ENCODE measurements at places on chromosomes 16 and 17.
A peak's percentile ranks its signal among the peaks of the same experiment; 100 is the strongest.

DNA sequence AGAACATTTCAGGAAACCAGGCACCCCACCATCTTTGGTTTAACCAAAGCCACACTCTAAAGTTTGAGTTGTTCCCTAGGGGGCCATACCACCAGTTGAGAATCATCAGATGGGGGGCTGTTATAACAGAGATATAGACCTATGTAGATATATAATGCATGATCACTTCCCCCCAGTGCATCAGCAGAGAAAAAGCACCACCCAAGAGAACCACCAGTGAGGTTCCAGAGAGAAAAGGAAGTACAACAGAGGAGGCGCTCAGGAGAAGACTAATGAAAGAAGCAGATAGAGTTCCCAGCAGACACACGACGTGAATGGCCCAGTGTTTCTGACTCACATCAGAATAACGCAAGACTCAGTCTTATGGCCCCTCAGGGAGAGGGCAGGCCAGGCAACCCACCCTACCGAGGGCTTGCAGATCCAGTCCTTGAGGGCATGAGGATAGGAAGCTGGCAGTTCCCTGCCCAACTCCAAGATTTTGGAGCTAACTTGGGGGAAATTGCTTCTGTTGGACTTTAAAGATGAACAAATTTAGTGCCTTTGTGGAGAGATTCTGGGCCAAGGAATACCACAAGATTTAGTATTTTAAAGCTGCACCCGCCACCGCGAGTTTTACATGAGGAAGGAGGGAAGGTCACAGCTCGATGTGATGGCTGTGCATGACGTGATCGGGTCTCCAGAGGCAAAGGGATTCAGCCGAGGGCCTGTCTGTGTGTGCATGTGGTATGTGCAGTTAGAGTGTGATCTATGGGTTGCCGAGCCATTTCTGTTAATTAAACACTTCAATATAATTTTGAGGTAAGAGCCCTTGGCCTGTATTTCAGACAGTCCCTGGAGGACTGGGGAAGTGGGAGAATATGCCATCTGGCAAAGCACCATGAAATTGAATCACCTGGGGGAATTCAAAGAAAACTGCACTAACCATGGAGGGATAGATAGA, 53.1 kb downstream of the AIPL1 start:
- DNase-seq, result no peak

- no peak for DNase-seq
Observed at GRCh38 chr17:70081885-70082284, 6.9 kb downstream of the KCNJ16 start.

- DNase-seq, result peak; percentile 24
Observed at GRCh38 chr16:68093816-68094613, 8.8 kb downstream of the NFATC3 start.

DNA sequence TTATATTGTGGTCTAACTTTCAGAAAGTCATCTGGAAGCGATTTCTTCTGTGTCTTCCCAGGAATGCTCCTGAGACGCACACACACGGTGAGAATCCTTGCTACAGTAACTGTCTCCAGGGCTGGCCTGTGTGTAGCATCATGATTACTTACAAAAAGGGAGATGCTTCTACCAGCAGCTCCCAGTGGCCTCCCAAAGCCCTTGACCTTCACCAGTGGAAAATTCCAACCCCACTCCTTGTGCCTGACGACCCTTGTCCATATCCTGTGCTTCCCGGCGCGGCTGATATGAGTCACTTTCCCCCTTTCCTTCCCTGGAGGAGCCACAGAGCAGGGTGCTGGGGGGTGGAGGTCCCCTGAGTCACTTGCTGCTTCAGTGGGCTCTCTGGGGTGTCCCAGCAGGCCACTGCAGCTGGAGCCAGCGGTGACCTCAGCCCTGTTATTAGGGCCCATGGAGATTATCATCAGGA, 22.1 kb upstream of the NAT9 start:
- no peak for DNase-seq

DNA sequence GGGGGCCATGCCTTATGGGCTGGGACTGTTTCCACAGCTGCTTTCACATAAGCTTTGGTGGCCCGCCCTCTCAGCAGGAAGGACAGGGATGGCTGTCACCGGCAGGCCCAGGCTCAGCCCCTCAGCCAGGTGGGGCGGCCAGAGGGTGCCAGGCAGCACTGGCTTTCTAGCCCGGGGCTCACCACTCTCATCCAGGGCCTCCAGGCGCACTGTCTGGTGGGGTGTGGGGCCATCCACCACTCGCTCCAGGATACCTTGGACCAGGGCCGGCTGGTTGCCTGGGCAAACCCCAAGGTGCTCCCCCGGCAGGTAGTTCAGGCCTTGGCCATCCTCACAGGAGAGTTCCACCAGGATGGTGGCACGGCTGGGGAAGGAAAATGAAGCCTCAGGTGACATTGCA, 35.0 kb downstream of the NOS2 start:
- no peak for DNase-seq

DNA sequence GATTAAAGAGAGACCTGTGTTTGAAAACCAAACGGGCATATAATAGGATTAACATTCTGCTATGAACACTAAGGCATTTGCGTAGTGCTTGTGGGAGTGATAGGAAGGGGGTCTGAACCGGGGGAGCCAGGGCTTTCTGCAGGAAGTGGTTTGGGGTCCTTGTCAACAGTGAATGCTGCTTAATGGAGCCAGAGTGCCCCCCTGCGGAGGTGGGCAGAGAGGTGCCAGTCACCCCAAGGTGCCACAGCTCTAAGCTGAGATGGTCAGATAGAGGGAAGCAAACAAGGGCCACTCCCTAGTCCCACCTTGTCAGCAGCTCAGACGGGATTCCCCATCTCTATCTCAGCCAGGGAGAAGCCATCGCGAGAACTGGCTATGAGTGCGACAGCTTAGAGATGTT, 17.7 kb downstream of the NAA60 start:
- no peak for DNase-seq

- DNase-seq, result no peak
Observed at GRCh38 chr17:66535611-66536010, 233.2 kb downstream of the PRKCA start.

DNA sequence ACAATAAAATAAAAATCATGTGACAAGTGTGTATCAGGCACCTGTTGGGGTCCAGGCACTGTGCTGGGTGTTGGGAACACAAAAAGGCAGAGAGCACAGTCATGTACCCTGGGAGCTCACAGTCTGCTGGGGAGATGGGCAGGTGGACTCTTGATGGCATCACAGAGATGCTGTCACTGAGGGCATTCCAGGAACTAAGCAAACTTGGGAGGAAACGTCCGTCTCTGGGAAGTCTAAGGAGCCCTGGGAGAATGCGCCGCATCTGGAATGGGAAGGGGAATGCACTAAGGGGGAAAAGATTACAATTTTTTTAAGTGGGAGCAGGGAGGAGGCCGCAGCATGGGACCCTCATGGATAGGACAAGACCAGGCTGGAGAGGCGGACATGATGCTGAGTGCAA, 80.9 kb upstream of the ZNF423 start:
- no peak for DNase-seq

GRCh38 chr17:4531988-4532736, 23.0 kb downstream of the MYBBP1A start:
- DNase-seq, result no peak

DNA sequence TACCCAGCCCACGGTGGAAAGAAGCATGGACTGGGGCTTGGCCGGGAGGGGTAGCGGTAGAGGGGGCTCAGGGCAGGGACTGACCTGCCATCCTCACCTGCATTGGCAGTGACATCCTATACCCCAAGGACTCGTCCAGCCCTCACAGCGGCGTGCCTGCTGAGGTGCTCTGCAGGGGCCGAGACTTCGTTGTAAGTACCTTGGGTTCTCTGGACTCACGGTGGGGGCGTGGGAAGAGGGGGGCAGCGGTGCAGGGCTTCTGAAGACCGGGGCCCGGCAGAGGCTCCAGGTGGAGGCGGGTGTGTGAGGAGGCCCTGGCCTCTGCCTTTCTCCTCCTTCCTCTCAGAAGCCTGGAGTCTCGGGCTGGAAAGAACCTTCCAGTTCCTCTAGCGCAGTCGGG, 25.5 kb downstream of the POLR3E start:
- no peak for DNase-seq

DNA sequence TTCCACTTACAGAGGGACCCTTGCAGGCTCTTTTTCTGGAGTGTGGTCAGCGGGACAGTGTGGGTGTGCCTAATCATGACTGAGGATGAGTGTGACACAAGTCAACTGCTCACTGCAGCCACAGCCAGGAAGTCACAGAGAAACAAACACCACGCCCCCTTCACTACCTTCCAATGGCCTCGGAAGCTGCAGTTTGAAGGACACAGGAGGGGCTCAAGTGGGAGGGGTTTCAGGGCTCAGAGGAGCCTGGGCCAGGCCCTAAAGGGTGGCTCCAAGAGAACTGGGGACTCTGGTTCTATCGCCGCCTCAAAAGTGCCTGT, 116.2 kb upstream of the SDK2 start:
- no peak for DNase-seq

DNA sequence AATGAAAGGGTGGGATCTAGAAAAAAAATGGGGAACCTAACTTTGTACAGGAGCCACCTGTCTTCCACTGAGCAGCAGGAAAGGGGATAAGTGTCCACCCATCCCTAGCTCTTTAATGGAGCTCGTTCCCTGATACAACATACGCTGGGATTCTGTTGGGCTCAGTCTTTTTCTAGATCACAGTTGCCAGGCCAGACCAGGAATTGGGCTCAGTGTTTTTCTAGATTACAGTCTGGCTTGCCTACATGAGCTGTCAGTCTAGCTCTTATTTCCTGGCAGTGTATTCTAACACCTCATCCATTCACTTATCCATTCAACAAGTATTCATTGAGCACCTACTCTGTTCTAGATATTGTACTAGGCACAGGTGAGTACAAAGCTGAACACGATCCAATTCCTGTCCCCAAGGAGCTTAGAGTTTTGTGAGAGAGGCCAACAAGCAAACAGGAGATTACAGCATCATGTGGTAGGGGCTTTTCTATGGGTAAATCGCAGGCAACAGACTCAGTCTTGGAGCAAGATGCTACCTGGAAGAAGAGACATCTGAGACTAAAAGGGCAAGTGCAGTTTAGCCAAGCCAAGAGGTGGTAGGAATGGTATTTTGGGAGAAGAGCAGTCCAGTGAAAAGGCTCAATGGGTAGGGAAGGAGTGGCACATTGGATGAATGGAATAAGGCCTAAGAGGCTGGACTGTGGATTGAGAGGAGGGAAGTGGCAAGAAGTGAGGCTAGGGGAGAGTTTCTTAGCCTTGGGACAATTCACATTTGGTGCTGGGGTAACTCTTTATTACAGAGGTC, 138.0 kb upstream of the HS3ST2 start:
- no peak for DNase-seq

GRCh38 chr16:72927199-72928089, 120.5 kb downstream of the ZFHX3 start:
- no peak for DNase-seq

GRCh38 chr16:87495578-87496446, 3.0 kb upstream of the ZCCHC14 start:
- no peak for DNase-seq

- DNase-seq, result peak; percentile 92
Observed at GRCh38 chr17:77145612-77146245, 5.0 kb downstream of the SEC14L1 start.

DNA sequence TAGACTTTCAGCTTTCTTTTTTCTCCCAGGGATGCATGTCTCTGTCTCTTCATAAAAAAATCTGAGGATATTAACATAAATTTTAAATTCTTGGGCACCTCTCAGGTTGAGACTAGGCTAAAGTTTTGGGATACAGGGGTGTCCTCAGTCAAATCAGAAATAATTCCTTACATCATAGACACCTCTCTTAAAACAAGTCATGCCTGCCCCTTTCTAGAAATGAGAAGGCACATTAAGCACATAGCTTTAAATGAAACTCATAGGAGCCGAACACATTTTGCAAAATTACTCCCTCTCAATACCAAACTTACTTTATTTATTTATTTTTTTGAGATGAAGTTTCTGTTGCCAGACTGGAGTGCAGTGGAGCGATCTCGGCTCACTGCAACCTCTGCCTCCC, 67.3 kb upstream of the BCAR1 start:
- DNase-seq, result no peak

- no peak for DNase-seq
Observed at GRCh38 chr16:13621639-13622038, 298.3 kb upstream of the ERCC4 start.

GRCh38 chr16:85078226-85078625, 34.0 kb downstream of the CIBAR2 start:
- DNase-seq, result no peak

DNA sequence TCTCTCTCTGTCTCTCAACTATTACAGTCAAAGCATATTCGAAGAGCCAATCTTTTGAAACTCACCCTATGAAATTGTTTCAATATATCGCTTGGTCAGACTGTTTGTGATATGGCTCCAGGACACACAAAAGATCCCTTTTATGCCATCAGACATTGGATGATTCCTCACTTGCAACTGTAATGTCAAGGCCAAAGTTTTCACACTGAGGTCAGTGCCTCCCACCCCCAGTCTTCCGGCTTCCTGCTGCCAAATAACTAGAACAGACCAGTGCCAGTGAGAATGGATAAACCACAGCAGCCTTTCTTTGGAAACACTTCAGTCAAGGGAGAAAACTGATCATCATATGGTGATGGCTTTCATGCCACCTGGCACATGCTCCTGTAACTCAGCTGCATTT, 321.9 kb upstream of the ZFHX3 start:
- no peak for DNase-seq

DNA sequence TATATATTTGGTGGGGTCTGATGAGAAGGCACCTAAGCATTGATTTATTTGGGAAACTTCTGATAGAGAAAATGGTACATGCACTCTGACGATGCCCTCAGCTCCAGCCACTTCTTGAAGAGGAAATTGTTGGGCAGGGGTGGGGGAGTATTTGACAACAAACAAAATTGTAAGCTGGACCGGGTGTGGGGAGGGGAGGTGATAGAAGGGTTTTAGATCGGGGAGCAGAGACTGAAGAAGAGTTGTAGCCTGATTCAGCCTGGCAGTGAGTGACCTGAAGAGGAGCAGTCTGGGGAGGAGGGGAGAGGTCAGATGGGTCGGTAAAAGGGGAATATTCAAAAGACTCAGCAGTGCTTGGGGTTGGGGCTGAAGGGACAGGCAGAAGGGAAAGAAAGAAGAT, 2284.7 kb downstream of the TP53TG3F start:
- no peak for DNase-seq

DNA sequence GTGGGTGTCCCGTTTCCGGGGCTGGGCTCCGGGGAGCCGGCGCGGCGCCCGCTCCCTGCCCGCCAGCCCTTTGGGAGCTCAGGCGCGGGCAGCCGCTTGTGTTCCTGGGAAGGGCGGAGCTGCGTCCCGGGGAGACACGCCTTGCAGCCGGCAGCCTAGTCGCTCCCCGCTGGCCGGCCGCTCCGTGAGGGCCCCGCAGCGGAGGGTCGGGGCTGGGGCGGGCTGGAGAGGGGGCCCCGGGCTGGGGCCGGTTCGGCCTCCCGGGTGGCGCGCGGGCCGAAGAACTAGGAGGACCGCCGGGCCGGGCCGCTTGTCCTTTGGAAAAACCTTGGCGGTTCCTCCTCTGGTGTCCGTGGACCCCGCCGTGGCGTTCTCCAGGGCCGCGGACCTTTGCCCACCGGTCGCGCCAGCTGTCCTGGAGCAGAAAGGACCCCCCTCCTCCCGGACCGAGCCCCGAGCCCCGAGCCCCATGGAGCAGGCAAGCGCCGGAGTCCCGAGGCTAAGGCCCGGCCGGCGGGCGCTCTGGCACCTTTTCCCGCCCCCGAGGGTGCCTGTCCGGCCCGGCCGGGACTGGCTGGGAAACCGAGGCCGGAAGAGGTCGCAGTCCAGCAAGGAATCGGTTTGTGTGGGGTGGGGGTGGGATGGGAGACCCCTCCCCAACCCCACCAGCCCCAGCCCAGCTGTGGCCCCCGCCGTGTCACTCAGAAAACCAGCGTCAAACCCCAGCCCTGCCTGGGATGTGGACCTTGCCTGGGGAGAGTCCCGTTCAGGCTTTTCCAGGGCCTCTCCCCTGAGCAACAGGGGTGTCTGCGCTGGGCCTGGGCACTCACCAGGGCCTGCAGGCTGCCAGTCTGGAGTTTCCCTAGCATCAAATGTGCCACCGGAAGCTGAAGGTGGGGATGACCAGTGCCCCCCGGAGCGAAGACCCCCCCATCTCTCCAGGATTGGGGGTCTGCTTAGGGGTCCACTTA, 6.8 kb upstream of the TBC1D3B start:
- DNase-seq, result peak; percentile 87

All from MM.1S (cell line).